ENCODE measurements at places on chromosomes 2 and 18. TPM values are rescaled to one million over a fixed set of nuclear protein-coding genes. Genes with fewer than 3 reads are reported as not detected.

The EGR4 gene
- total RNA-seq: 0.36 TPM

The GMCL1 gene
- total RNA-seq: 18.6 TPM

The SERPINB2 gene
- total RNA-seq: 1.00 TPM

The RTN4 gene
- 178 TPM for total RNA-seq

The POTEJ gene
- total RNA-seq: not detected

The CD8B2 gene
- total RNA-seq: not detected

DNA sequence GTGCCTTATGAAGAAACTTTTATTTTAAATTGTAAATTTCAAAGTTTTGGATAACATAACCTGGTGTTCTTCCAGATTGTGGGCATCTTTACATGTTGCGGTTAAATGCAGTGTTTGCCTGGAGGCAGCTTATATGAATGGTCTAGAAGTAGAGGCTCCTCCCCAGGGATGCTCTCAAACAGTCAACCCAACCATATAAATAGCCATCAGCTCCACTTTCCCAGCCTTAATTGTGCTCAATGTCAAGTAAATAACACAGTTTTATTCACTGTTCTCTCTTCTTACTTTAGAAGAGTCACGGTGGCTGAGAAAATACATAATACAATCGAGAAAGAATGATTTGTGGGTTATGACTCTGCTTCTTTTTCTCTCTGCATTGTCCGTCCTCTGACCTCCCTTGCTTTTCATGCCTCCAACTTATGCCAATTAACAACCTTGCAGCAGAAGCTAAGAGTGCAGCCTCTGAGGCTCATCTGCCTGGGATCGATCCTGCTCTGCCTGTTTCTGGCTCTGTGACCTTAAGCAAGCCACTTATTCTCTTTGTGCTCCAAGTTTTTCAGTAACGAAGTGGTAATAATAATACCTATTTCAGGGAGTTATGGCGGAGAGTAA lies 100.3 kb downstream of the DAW1 start:
- no peak for DNase-seq

GRCh38 chr18:67425672-67426071 lies 90.8 kb downstream of the DSEL start:
- no peak for DNase-seq

- peak; percentile 87 for DNase-seq
Observed at GRCh38 chr18:24397694-24398368, at the start of gene OSBPL1A. TSS of gene OSBPL1A (minus strand) at chr18:24397824. CDS start at chr18:24377533, 20,291 bp downstream.

DNA sequence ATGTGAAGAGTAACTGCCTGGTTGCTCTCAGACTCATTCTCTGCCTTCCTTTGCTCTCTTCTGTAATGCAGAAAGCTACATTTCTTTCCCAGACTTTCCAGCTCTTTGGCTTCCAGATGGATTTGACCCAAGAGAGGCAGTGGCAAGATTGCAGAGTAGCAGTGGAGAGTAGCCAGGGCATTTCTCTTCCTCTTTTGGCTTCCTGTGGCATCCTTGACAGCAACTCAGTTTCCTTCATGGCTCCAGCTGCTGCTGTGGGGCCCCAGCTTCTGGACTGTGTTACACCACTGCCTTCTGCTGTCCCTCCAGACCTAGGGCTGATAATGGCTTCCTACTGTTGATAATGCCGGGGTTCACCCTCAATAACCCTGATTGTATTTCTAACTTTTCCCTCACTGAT lies 469.4 kb upstream of the SPRED2 start:
- DNase-seq: no peak

- no peak for DNase-seq
Observed at GRCh38 chr2:240725671-240726070, 34.0 kb downstream of the AQP12A start.

GRCh38 chr2:104889291-104889959 lies 35.5 kb downstream of the POU3F3 start:
- DNase-seq: no peak

GRCh38 chr2:37671816-37672103 lies 318 bp upstream of the CDC42EP3 start:
- no peak for DNase-seq

DNA sequence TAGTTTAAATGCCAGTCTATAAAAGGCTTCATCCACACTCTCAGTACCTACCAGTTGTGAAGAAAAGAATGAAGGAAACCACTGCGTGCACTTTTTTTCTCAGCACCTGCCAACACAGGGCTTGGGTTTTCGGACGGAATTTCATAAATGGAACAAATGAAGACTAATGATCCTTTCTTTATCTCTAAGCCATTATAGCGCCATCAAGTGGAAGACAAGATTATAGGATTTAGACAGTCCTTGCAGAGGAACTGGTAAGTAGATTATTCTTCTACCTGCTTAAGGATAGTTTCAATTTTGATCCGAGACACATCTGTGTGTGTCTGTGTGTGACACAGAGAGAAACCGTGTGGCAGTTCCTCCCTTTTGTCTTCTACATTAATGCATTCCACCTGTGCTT lies 245.6 kb downstream of the NRXN1 start:
- DNase-seq: no peak

DNA sequence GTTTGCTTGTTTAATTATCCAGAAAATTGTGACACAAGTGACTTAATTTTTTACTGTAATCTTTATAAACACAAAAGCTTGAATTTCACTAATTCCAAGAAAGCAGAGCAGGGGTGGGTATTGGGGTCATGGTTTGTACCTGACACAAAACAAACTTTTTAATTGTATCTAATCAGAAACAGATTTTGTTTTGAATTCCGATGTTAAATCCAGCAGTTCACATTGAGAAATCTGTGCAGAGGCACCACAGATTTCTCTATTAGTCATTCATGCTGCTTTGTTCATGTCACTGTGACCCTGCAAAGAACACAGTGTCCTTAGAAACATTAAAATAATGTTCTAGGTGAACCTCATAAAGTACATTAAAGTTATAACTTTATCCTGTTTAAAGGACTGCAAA lies 443.4 kb downstream of the NYAP2 start:
- DNase-seq: no peak

GRCh38 chr18:42341423-42341822 lies 386.4 kb downstream of the PIK3C3 start:
- no peak for DNase-seq

GRCh38 chr18:45100321-45101105 lies 419.8 kb downstream of the SETBP1 start:
- no peak for DNase-seq

GRCh38 chr18:52999633-53000032 lies 659.6 kb downstream of the DCC start:
- no peak for DNase-seq

DNA sequence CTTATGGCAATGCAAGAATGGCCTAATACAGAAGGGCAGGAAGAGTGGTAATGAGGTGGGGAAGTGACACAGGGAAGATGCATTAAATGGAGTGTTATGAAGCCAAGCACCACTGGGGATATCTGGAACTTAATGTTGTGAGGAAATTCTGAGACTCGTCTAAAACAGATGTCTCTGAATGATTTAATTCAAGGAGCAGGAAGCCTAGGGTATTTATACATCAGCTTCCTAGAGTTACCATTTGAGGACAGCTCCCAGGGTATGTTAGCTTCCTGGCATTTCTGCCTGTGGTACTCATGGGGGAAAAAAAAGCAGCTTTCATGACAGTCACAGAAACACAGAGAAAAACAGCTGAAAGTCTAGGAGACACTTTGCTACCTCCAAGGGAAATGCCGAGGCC lies 989.5 kb downstream of the CBLN2 start:
- DNase-seq: no peak

- DNase-seq: no peak
Observed at GRCh38 chr2:219081701-219082331, 21.1 kb upstream of the IHH start.

- no peak for DNase-seq
Observed at GRCh38 chr2:137938204-137938603, 26.1 kb upstream of the HNMT start.

DNA sequence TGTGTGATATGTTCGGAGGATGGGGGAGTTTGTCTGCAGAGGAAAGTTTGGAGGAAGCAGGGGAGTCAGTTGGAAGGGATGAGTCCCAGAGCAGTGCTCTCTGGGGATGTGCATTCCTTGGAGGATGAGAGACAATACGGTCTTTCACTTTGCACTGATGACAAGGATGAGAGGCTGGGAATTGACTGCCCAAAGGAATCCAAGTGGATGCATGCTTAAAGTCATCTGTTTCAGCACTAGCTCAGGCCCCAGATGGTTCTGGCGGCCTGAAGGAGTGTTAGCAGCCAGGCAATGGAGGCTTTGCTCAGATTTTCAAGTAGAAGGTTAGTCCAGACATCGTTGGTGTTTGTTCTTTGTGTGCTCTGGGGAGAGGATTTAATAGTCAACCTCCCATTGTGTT lies 100.2 kb downstream of the CRIM1 start:
- DNase-seq: no peak

- DNase-seq: no peak
Observed at GRCh38 chr18:58447402-58448095, 181.3 kb downstream of the ALPK2 start.

DNA sequence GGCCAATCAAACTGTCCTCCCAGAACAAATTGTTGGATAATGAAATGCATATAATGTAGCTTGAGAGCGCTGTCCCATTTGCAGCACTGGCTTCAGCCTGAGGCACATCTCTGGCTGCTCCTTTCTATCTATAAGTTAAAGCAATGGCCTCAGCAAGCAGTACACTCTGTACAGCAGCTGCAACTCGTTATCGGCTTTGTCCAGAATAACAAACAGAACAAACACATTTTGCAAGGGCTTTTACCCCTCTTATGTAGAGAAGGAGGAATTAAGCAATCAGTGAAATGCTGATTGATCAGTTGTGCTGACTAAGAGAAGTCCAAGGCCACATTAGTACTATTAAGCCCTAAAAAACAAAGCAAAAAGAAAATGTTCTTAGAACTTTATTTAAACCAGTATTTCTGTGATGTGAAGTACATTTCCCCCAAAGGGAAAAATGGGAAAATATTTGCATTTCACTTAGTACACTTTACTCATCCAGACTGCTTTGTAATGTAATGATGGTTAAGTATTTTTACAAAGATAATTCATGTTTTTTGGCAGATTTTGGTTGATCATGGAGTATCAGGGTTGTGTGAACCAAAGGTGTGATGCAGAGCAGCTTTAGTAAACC lies 15.0 kb upstream of the CPS1 start:
- no peak for DNase-seq

- DNase-seq: no peak
Observed at GRCh38 chr2:24220554-24221291, 45.9 kb downstream of the FAM228A start.

Data from mesothelial cell of epicardium (in vitro differentiated cells).